ENCODE measurements at places on chromosomes 1 and 21.

DNA sequence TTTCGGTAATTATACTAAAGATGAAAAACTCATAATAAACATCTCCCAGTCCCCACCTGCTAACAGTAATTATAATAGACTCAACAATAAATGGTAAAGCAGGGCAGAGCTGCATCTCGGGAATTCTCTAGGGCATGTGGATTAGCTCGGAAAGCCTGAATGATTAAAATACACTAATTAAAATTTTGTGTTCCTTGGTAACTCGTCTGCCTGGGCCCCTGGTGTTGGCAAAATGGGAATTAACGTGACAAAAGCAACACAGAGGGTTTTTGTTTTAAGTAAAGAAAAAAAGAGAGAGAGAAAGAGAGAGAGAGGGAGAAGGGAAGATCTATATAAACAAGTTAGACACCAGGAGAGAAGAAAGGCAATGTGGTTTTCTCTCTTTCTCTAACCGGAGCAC lies 62.1 kb downstream of the CASZ1 start:
- DNase-seq, result no peak

DNA sequence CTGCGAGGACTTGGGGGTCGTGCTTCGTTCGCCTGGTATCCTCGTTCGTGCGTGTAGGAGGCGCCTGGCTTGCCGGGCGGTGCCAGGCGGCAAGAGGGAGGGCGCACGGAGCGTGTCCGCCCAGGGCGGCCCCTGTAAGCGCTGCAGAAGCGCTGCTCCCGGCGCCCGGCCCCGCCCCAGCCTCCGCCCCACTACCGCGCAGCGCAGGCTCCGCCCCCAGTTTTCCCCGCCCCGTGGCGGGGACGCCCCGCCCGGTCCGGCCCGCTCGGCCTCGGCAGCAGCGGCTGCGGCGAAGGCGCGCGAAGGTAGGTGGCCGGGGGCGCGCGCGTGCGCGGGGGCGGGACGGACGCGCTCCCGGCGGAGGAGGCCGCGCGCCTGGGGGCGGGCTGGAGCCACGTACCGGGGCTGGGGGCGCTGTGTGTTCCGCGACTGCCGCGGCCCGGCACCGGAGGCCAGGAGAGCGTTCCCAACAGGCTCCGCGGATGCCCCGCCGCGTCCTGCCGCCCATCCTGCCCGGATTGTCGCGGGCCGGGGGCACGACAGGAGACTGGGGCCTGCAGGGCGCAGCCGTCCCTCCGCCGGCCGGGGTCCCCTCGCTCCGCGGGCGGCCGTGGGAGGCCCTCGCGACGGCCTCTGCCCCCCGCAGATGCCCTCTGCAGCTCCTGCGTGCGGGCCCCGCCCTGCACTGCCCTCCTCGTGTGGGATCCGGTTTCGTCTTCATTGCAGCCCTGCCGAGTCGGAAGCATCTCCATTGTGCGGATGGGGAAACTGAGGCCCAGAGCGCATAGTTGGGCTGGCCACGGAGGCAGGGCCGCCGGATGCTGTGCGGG lies 7.7 kb upstream of the CROCC start:
- DNase-seq, result peak; percentile 90

- DNase-seq, result no peak
These were observed 5.0 kb downstream of the IFNLR1 start for GRCh38 chr1:24182061-24182460.

- DNase-seq, result no peak
These were observed 13.9 kb upstream of the COL6A2 start for GRCh38 chr21:46083791-46084561.

GRCh38 chr1:94608142-94608851 lies 66.7 kb upstream of the F3 start:
- DNase-seq, result no peak

All from stimulated activated CD4-positive, alpha-beta T cell treated with anti-CD3 and anti-CD28 coated beads, TNF-alpha, amount 100 ng/mL, for 48 hours (primary cell).